ENCODE measurements at places on chromosomes 7 and 10.

DNA sequence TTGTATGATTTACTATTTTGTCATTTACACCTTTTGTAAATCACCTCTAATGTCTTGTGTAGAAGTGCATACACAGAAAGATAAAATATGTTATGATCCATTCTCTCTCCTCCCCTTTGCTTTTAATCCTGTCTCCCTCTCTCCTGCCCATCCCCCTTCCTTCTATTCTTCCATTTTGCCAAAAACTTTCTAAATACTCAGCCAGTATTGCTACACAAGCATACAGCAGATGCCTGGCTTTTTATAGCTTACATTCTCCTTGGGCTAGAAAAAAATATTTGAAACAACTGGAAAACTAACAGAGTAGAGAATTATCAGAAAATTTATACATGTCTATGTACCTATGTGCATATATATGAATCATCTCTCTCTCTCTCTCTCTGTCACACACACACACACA is 308.7 kb upstream of the BMPER start:
- no peak for DNase-seq

GRCh38 chr10:110379831-110380230 is 75.1 kb upstream of the SMNDC1 start:
- DNase-seq: no peak

- DNase-seq: no peak
These were observed 48.4 kb upstream of the PODXL start for GRCh38 chr7:131604841-131605279.

DNA sequence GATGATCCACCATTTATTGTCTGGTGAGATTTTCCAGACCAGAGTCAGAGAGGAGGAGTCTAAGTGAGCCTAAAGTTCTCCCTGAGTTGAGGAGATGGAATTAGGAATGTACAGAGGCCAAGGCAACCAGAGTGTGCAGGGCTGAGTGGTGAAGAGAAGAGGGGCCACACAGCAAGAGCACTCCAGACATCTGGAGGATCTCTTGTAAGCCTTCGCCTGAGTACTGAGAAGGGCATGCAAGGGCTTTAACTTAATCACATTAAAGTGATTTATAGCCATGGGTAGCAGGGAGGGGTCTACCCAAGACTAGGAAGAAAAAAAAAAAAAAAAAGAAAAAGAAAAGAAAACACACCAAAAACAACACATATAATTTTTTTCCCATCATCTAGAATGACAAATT is 1190.4 kb downstream of the GATA3 start:
- DNase-seq: no peak

DNA sequence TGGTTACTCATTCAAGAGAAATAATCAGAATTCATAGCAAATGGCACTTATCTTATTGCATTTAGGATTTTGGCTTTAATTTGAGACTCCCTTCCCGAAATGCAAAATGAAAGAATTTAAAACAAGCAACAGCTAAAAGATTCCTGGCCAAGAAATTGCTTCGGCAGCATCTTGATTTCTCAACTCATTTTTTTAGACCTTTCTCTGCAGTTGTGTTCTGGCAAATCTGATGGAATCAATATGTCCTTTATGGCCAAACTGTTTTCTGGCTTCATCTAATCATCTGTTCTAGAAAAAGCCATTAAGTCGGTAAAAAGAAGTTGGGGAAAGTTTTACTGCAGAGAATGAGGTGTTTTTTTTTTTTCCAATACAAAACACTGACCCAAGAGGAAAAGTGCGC is 172.1 kb downstream of the SLC16A9 start:
- DNase-seq: no peak
